Stimulated activated CD4-positive, alpha-beta T cell treated with anti-CD3 and anti-CD28 coated beads, Interleukin-4, amount 100 ng/mL, for 24 hours (primary cell): ENCODE measurements at places on chromosomes 2 and 18.

- DNase-seq: no peak
Measured at GRCh38 chr2:126864861-126865260, 33.8 kb upstream of the TEX51 start.

- DNase-seq: no peak
Measured at GRCh38 chr2:222844323-222844722, 16.5 kb upstream of the ACSL3 start.

DNA sequence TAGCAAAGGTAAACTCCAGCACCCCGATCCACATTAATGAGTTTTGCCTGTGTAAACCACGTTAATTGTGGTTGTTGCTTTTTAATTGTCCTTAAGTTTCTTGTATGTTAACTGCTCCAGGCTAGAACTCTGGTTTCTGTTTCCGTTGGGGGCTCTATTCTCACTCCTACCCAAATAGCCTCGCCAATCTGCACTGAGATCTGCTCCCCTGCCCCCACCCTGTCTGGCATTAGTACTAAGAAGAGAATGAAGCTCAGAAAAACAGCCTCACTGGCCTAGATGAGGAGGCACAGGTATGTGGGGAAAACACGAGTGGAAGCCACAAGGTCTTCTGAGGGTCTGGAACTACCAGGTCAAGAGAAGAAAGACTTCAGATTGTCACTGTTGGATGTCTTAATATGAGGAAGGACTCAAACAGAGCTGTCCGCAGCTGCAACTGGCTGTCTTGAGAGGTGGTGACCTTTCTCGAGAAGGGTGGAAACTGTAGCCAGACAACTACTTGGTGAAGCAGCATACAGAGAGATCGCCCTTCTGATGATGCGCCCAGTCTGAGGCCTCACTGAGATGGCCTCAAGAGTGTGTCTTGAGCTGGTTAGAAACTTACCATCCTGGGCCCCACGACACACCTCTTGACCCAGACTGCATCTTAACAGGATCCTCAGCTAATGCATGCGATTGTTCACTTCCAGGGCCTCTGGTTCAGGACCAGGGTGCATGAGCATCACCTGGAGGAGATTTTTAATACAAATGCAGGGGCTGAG lies 73.1 kb downstream of the TGOLN2 start:
- DNase-seq: no peak

DNA sequence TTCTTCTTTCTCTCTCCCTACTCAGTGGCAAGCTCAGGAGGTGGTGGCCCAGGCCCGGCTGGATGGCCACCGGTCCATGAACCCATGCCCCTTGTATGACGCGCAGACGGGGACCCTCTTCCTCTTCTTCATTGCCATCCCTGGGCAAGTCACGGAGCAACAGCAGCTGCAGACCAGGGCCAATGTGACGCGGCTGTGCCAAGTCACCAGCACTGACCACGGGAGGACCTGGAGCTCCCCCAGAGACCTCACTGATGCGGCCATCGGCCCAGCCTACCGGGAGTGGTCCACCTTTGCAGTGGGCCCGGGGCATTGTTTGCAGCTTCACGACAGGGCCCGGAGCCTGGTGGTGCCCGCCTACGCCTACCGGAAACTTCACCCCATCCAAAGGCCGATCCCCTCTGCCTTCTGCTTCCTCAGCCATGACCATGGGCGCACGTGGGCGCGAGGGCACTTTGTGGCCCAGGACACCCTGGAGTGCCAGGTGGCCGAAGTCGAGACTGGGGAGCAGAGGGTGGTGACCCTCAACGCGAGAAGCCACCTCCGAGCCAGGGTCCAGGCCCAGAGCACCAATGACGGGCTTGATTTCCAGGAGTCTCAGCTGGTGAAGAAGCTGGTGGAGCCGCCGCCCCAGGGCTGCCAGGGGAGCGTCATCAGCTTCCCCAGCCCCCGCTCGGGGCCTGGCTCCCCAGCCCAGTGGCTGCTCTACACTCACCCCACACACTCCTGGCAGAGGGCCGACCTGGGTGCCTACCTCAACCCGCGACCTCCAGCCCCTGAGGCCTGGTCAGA lies 1.8 kb downstream of the NEU2 start:
- no peak for DNase-seq

- no peak for DNase-seq
Measured at GRCh38 chr2:107621186-107622165, 205.2 kb upstream of the RGPD4 start.

DNA sequence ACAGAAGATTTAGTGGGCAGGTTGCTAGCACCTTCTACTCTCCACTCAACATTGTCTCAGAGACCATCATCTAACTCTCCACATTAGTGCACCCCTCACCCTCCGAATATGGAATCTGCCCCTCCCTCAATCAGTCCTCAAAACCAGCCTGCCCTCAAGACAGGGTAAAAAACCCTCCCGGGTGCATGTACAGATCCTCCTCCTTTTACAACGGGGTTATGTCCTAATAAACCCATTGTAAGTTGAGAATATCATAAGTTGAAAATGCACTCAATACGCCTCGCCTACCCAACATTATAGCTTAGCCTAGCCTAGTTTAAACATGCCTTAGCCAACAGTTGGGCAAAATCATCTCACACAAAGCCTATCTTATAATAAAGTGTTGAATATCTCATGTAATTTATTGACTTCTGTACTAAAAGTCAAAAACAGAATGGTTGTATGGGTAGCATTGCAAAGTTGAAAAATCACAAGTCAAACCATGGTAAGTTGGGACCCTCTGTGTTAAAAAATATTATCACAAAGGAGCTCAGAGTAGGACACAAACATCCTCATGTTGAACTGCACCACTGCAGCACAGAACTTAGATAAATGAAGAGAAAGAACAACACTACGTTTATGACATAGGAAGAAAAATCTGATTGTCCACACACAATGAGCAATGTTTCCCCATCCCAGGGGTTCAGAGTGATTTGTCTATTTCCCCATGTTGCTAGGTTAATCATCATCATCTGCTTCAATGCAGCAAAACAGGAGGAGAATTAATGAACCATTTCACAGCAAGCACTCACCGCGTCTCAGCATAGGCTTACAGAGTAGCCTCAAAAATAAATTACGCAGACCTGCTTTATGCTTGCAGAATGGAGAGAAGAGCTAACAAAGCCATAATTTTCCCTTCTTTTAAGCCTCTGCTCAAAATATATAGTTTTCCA lies 184.1 kb upstream of the ARL4C start:
- DNase-seq: no peak

DNA sequence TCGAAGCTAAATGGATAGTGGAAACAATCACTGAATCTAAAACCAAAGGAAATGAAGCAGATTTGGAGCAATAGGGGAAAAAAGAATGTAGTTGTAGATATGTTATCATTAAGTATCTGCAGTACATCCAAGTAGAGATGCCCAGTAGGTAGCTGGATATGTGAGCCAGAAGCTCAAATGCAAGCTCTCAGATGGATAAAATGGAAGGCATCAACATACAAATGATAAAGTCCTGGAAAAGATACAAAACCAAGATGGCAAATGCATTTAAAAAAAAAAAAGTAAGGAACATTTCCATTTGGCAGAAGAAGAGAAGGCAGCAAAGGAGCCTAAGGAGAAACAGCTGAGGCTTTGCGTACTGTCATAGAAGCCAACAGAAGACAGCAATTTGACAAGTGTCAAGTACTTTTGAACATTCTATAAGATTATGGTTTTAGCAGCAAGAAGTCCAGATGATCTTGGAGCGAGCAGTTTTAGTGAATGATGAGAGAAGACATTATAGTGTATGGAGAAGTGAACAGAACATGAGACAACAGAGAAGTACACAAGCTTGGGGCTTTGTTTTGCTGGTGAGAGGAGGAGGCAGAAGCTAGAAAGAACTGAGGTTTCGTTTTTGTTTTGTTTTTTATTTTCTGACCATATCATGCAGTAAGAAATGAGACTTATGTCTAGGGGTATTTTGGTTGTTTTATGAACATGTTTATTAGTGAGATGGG lies 18.3 kb downstream of the ROCK2 start:
- no peak for DNase-seq
